NCI-H524 (cell line): ENCODE measurements at places on chromosomes 1 and 21.

DNA sequence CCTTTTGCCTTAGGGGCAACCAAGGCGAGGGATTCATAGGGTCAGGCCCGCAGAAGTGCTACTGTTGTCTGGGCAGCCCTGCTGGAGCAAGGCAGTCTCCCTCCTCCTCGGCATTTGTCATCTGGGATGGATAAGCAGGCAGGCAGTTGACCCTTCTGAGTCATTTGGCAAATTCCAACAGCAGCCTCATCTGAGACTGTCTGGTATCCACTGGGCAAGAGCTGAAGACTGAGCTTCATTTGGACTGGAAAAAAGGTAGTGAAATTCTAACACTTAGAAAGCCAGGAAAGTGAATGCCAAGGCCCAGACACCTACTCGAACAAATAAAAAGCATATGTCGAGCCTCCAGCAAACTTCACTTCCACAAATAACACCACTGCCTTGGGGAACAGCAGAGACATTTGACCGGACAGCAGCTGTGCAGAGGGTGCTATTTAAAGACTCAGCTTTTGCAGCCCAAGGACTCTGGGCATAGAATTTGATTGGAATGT is 4.0 kb upstream of the ZBTB40 start:
- peak; percentile 48 for DNase-seq

GRCh38 chr1:7942214-7942921 is 1.7 kb upstream of the TNFRSF9 start:
- DNase-seq: peak; percentile 9

DNA sequence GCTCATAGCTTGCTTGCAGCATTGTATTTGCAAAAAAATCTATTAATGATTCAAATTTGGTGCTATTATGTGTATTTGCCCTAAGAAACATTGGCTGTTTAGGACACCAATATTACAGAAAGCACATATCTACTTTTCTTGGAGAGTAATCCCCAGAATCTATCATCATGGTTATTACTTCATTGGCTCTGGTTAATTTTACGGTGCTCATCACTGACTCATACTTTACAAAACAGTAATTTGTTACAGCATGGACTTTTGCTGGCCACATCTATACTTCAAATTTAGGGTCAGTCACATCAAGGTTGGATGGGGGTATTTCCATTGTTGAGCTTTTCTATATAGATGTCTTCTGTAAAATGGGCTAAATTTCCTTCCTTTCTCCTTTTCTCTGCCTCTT is 45.7 kb downstream of the SH3GLB1 start:
- DNase-seq: no peak

DNA sequence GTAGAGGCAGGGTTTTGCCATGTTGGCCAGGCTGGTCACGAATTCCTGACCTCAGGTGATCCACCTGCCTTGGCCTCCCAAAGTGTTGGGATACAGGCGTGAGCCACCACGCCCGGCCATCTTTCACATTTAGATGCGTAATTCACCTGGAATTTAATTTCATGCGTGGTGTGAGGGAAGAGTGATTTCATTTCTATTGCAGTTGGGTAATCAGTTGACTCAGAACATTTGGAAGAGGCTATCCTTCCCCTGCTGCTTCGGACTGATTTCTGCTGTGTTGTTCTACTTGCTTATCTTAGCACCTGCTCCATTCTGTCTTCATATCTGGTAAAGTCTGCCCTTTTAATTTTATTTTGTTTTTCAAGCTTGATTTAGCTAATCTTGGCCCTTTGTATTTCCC is 19.1 kb downstream of the DIP2A start:
- no peak for DNase-seq

DNA sequence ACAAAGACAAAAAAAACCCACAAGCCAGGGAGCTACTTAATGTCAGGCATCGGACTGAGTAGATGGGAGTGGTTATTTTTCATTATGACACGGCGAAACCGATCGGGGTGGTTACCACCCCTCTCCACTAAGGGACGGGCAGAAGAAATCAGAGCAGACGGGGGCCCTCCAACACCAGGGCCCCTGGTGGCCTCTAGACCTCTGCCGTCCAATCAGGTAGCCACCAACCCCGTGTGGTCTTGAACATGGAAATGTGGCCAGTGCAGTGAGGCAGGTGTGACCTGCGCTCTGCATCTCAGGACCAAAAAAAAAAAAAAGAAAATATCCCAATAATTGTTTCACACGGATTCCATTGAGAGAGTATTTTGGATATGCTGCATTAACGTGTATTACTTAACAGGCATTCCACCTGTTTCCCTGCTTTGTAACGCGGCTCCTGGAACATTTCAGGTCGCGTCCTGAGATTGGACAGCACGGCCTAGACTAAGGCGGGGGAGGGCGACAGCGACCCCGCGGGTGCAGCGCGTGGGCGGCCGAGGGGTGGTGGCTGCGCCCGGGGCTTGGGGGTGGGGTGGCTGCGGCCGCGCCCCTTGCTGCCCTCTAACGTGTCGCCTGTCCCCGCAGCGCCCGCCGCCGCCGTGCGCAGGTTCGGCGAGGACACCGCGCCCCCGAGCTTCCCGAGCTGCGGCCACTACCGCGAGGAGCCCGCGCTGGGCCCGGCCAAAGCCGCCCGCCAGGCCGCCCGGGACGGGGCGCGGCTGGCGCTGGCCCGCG is 48.3 kb downstream of the SIM2 start:
- DNase-seq: peak; percentile 46

DNA sequence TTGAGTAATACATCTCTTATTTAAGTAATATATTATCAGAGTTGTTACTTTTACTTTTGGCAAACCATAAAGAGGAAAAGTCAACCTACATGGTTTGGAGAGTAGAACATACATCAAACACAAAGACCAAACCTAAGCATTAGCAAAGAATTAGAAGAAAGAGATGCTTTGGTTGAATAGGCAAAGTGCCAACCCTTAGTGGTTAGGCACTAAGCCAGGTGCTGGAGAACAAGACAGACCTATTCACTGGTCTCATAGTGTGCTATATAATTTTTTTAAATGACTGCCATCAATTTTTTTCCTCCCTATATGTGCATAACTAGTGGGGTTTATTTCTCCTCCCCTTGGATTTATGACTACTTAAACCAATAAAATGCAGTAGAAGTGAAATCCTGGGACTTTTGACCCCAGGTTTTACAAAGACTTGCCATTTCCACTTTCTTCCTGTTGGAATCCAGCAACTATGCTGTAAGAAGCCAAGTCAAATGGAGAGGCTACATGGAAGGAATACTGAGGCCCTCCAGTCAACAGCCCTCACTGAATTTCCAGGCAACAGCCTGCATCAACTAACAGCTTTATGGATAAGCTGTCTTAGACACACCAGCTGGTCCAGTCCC is 69.8 kb upstream of the HAO2 start:
- no peak for DNase-seq

- DNase-seq: no peak
These were observed 2.2 kb downstream of the CHRM3 start for GRCh38 chr1:239388578-239388977.

GRCh38 chr1:181623850-181624249 is 140.5 kb downstream of the CACNA1E start:
- DNase-seq: no peak

- peak; percentile 85 for DNase-seq
These were observed 111.4 kb upstream of the CDC42BPA start for GRCh38 chr1:227429447-227430359.
